ENCODE measurements at places on chromosomes 13 and 19.

DNA sequence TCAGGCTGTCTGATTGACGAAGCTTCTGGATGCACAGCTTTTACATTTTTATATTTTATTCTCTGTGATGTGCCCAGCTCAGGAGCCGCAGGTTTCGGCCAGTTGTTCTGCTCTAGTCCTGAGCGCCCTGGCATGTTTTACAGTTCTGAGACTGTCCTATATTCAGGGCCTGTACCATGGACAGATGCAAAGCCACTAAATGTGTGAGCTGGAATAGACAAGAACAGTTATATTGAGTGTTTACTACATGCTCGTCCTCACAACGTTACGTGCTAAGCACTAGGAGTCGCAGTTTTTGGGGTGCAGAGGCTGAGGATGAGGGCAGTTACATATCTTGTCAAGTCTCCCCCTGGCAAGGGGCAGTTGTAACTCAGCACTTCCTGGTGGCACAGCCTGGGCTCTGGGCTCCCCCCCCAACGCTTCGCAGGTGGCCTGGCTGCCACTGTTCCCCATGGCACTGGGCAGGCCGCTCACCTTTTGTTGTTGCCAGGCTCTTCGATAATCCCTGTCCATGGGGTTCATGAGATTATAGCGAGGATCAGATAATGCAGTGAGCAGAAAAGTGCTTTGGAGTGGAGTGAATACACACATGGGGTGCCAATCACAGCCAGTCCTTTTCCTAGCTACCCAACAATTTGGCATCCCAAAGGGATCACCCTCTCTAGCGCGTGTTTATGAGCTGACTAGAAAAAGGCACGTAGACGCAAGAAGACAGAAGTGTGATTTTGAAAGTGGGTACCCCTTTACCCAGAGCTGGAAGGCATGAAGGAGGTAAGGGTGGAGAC, 23.5 kb downstream of the ARL11 start:
- no peak for DNase-seq

GRCh38 chr19:55494172-55494761, 6.0 kb downstream of the SSC5D start:
- no peak for DNase-seq

DNA sequence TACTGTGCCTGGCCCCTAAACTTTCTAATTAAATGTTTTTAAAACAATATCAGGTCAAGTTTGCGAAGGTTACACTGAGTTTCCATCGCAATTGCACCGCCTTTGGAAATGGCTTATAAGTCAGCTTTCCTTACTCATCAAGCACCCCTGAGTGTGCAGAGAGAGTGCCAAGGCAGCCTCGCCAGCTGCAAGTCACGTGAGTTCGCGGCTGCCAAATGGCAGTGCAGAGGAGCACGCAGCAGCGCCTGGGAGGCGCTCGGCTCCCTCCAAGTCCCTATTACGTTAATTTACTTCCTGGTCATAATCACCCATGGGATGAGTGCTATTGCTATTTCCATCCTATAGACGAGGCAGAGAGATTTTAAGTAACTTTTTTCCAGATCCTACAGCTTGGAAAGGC, 319.6 kb downstream of the TEX29 start:
- no peak for DNase-seq

GRCh38 chr19:19606021-19606420, 12.5 kb downstream of the PBX4 start:
- no peak for DNase-seq

DNA sequence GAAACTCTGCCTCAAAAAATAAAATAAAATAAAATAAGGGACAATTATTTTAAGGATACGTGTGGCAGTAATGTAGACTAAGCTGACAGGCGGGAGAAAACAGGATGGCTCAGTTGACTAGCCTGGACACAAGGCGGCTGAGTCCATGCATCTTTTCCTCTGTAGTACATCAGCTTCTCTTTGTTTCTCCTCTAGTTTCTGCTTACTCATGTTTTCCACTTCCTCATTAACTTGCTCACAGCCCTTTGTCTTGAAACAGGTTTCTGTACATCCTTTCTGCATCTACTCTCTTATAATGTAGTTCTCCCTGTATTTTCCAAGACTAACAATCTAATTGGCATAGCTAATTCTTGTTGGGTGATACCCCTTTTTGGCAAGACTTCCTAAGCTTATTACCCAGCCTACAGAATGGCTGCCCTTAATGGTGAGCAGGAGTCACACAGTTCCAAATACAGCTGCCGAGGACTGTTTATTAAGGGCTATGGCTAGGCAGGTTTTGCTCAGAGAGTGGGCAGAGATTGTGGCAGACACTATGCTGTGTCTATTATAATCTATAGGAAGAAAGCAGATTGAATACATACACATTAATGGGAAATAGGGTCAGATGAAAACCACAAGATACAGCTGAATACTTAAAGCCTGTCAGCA, 58.7 kb upstream of the KLF5 start:
- no peak for DNase-seq

DNA sequence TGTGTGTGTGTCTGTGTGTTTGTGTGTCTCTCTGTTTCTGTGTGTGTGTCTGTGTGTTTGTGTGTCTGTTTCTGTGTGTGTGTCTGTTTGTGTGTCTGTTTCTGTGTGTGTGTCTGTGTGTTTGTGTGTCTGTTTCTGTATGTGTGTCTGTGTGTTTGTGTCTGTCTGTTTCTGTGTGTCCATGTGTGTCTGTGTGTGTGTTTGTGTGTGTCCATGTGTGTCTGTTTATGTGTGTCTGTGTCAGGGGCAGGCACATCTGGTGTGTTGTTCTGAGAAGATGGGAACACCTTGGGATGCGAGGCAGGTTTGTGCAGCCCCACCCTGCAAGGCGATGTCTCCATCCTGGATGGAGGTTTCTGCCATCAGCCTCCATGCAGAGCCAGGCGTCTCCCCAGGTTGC, 275.8 kb upstream of the SOX1 start:
- no peak for DNase-seq

GRCh38 chr13:52850396-52851136, 2.1 kb upstream of the PCDH8 start:
- no peak for DNase-seq

DNA sequence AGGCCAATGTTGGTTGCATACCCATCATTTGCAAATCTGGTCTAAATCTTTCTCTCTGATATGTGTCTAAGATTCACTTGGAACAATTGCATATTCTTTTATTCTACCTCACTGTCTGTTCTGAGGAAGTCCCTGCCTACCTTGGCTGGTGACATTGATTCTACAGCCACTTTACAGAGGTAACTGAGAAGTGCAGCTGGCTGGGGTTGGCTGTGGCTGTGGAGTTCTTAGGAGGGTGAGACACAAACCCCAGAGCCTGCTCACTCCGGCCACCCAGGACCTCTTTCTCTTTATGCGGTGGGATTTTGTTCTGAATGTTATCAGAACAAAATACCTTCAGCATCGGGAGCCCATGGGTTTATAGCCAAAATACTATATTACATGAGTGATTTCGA, 54.5 kb upstream of the IRS2 start:
- no peak for DNase-seq

GRCh38 chr19:1450735-1451731, 1.1 kb downstream of the APC2 start:
- DNase-seq, result no peak

DNA sequence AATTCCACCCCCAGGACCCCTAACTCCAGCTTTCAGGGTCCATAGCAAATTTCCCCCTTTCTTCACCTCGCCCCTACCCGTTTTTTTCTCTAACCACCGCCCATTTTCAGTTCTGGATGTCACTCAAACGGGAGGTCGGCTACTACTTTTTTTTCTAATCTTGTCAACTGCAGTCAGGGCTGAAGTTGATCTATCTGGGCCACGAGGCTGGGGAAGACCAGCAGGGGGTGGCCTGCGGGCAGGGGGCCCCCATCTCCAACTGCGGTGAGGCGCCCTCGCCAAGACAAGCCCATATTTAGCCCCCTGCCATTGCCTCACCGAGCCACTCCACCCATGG, 748 bp downstream of the LHFPL6 start:
- no peak for DNase-seq

- no peak for DNase-seq
Observed at GRCh38 chr13:80149736-80150135, 191.2 kb downstream of the SPRY2 start.

- DNase-seq, result no peak
Observed at GRCh38 chr13:41991936-41992335, 31.0 kb upstream of the VWA8 start.

DNA sequence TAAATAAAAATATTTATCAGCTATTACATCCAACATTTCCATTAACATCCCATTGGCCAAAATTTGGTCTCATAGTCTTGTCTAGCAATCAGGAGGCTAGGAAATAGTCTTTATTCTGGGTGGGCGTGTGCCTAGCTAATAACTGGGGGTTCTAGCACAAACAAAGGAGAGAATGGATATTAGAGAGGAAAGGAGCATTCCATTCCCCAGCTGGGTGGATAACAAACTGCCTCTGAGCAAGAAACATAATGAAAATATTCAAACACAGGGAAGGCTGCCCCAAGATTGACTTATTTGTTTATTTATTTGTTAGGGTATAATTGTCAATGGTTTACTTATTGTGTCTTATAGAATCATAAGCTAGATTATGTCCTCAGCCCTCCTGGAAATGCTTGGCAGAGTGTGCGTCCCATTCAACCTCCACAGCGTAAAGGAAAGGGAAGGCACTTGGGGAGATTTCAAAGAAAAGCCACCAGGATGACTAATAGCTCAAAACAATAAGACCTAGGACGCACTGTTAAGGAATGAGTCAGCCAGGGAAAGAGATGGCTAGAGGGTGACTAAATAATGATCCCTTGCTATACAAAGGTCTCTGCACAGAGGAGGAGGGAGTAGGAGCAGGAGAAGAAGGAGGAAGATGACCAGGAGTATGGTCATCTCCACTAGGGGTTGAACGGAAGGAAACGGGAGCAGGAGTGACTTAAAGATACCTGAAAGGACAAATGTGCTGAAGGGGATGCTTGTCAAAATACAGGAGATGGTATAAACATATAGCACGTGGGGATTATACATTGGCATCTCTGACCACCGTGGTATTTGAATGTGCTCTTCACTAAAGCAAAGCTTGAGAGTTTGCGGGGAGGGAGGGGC, 23.5 kb upstream of the USP12 start:
- no peak for DNase-seq

GRCh38 chr13:48644951-48645350, 8.8 kb upstream of the CYSLTR2 start:
- no peak for DNase-seq

DNA sequence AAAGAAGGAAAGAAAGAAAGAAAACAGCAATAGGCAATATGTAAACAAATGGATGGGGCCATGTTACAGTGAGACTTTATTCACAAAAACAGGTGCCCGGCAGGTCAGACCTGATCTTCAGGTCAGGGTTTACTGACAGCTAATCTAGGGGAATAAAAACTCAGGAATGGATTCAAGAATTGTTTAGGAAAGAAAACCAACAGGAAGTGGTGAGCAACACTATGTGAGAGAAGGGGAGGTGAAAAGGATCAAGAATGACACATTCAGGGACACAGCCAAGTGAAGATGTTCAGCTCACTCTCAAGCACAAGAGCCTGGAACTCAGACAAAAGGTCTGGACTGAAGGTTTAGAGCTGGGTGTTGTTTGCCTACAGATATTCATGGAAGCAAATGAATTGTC, 244.5 kb downstream of the EFNB2 start:
- DNase-seq, result no peak

DNA sequence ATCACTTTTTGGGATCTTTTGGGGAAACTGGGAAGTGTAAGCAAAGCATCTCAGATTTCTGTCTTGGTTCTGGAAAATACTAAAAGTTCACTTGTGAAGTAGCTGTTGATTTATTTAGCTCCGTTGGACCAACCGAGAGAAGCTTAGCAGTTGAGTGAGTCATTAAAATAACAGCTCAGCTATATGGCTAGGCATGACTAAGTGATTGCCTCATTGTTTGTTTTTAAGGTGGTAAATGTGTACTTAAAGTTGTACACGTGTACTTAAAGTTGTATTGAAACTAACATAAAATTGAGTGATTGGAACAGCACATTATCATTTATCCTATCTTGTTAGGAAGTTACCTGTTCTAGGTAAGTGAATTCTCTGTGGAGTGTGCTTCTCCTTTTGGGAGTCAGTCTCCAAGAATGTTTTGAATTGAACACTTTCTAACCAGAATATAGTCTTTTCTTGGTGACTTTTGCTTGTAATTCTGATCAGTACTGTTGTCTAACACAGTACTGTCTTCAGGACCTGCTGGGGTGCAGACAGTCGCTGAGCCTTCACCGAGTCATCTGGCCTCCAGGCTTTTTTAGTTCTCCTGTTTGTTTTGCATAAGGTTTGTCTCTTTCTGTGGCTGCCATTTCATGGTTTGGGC, 2.9 kb upstream of the DCUN1D2 start:
- DNase-seq, result no peak

Measured in naive B cell (primary cell).